ENCODE measurements at places on chromosomes 5 and 9. TPM values are rescaled to one million over a fixed set of nuclear protein-coding genes. Genes with fewer than 3 reads are reported as not detected.
A peak's percentile ranks its signal among the peaks of the same experiment; 100 is the strongest.

- no peak for DNase-seq
These were observed 53.6 kb downstream of the RASGEF1C start for GRCh38 chr5:180155365-180155926.

DNA sequence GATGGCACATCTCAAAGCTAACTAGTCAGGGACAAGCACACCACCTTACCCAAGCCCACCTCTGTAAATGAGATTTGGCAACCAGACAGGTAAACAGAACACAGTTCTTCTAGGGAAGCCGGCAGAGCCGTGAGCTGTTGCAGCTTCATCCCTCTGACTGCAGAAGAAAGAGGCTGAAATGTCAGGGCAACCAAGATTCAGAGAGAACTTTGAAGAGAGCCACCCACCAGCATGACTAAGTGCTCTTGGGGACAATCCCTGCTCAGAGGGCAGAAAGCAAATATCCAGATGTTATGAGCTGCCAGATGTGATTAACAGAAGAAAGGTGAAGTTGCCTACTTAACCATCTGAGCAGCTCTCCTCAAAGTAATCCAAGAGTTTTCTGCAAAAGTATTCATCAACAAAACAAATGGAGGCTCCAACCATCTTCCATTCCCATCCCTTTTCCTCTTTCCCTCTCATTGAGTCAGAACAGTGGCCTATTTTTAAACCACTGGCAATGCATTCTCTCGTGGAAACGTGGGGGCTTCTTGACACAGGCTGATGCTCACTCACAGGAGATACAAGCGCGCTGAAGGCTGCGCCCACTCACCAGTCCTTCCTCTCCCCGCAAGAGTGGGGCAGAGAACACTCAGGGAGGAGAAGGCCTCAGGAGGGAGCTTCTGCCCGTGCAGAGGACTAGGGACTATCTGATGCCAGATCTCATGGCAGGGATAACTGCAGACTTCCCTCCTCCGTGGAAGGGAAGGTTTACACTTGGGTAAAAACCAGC is 57.1 kb downstream of the SLIT3 start:
- DNase-seq: no peak

- no peak for DNase-seq
These were observed 18.9 kb upstream of the ANKRD55 start for GRCh38 chr5:56251918-56252553.

DNA sequence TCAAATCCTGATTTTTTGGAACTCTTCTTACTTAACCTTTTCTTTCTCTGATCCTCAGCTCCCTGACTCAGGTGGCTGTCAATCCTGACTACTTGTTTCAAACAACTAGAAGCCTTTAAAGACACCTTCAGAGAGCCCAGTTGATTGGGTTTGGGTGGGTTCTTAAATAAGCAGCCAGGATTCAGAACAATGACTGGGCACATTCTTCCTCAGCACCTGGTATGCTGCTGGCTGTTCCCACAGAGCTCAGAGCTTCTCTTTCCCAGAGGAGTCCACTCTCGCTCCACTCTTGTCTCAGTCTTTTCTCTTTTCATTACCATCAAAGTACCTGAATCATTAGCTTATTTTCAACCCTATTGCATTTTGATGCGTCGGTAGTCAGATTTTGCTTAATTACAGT is 22.5 kb downstream of the PCSK5 start:
- no peak for DNase-seq

- no peak for DNase-seq
These were observed 41.4 kb downstream of the COL23A1 start for GRCh38 chr5:178548746-178549145.

DNA sequence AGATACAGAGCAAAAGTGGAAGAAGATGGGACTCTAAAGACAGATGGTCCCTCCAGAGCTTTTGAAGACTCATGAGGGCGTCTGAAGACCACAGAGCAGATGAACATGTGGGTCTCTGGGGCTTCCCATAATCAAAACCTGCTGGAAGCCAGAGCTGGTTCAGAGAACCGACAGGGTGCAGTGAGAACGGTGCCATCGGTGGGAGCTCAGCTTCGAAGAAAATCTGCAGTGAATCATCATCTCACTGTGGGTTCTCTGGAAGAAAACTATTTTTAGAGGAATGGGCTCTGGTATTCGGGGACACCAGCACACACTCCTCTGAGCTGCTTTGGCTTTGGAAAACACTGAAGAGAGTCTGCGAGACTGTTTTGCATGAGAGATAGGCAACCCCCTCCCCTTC is 222.4 kb upstream of the PANK3 start:
- no peak for DNase-seq

- no peak for DNase-seq
These were observed 40.5 kb upstream of the CDH18 start for GRCh38 chr5:20028506-20028905.

- DNase-seq: peak; percentile 51
These were observed 126.1 kb downstream of the SNX18 start for GRCh38 chr5:54643685-54644106.

DNA sequence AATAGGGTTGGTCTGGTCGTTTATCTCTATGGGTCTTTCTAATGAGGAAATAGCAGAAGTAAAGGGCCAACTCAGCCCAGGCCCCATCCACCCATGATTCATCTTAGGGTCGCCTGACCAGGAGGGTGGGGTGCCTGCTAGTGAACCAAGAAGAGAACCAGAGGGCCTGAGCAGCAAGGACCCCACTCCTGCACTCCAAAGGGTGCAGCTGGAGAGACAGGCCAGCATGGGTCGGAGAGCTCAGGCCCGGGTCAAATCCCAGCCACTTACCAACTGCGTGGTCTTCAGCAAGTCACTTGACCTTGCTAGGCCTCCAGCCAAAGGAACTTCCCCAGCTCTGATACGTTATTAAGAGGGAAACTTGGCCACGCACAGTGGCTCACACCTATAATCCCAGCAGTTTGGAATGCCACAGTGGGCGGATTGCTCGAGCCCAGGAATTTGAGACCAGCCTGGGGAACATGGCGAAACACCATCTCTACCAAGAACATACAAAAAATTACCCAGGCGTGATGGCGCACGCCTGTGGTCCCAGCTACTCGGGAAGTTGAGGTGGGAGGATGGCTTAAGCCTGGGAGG is 4.3 kb downstream of the BBLN start:
- DNase-seq: no peak

DNA sequence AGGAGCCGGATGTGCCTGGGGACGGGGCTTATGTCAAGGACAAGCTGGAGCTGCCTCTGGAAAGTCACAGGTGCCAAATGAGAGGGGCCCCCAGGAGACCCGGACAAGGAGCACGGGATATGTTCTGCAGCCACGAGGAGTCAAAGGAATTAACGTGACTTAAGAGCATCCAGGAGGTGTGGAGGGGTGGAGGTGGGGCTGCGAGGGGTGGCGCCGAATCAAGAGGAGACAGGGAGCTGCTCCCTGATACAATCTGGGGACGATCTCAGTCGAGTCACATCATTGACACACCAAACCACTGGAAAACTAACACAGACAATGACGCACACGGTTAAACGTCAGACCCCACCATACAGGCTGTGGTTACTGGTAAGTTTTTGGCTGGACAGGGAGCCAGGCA is 10.4 kb downstream of the CCDC127 start:
- DNase-seq: no peak

GRCh38 chr5:165083394-165083793 is 1578.0 kb downstream of the MAT2B start:
- no peak for DNase-seq

- no peak for DNase-seq
These were observed 18.3 kb downstream of the TNIP1 start for GRCh38 chr5:151062405-151063141.

GRCh38 chr5:141496038-141496437 is 7.2 kb downstream of the PCDHGC5 start:
- no peak for DNase-seq

- no peak for DNase-seq
These were observed 84.7 kb upstream of the RIOK2 start for GRCh38 chr5:97267767-97268166.

B4GALT7 gene
- 20.7 TPM for polyA plus RNA-seq

NUTM2G gene
- polyA plus RNA-seq: 1.6 TPM

HTR4 gene
- not detected for polyA plus RNA-seq

QSOX2 gene
- polyA plus RNA-seq: 8.3 TPM

PCDHGA8 gene
- 0.80 TPM for polyA plus RNA-seq

TMEFF1 gene
- 2.7 TPM for polyA plus RNA-seq

ELAVL2 gene
- polyA plus RNA-seq: 2.7 TPM
